Muscle of arm (tissue), 14 donors: ENCODE measurements at places on chromosomes 4 and X. TPM values are rescaled to one million over a fixed set of nuclear protein-coding genes. Genes with fewer than 3 reads are reported as not detected.

UPF3B gene
- polyA plus RNA-seq = 12.7 TPM

SPANXN4 gene
- polyA plus RNA-seq = not detected

BMX gene
- 2.0 TPM for polyA plus RNA-seq

PNMA6A gene
- 1.5 TPM for polyA plus RNA-seq

STOX2 gene
- polyA plus RNA-seq = 6.3 TPM

BEX5 gene
- not detected for polyA plus RNA-seq

DNA sequence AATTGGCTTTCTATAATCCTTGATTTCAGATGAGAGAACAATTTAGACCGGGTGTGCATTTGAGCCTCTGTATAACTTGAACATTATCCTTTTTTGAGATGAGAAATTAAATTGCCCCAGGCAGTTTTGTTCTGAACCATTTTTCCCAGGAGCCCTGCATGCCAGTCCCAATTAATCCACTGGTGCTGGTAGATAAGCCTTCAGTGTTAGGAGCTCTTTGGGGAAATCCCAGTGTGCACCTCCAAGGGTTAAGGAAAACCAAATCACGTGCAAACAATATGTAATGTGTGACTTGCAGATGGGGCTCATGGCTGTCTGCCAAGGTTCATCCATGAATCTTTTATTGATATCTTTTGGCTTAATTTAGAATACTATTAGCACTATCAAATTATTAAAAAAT, 43.2 kb downstream of the KIT start:
- no peak for DNase-seq

GRCh38 chr4:136823020-136823419, 709.3 kb downstream of the PCDH18 start:
- no peak for DNase-seq

DNA sequence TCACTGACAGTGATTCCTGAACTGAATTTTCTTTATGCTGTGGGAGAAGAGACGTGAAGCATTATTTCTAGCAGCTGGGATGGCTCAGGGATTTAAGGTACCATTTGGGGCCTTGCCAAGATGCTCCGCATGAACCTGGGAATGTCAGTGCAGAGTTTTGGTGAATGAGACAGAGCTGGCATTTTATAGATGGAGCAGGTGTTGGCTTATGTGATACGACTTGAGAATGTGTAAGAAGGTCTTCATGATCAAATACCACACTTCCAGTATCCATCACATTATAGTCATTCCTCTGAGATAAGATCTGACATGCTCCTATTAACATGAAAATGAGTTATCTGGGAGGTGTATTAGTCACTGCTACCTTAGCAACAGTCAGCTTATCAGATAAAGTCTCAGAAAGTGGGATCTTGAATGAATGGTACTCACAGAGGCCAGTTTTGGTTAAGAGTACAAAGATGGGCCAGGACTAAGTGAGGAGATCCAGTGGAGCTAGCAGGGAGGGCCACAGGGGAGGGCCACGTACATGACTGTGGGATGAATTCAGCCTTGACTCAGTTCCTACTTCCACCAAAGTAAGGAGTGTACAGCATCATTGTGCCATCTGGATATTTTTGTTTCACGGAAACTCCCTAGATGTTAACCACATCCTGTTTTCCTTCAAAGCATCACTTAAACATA, 116.7 kb downstream of the SPCS3 start:
- no peak for DNase-seq

- DNase-seq = no peak
Measured at GRCh38 chr4:154617820-154618317, 5.4 kb upstream of the FGG start.

DNA sequence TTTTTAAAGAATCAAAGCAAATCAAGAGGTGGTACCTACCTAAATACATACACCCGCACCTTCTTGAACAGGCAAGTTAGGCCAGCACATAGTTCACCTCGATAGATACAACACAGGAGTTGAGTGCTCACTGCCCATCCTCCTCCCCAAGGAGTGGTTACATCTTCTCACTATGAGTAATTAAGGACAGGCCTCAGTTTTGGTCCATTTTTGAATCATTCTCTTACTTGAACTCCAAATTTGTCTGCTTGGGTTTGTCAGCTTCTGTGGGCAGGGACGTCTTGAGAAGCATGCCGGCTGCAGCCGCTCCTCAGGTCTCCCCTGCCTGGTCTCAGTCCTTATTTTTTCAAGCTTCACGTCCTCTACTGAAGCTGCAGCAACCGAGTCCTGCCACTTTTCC, 190.6 kb upstream of the RBPJ start:
- DNase-seq = no peak

GRCh38 chr4:43271946-43272345, 379.4 kb downstream of the GRXCR1 start:
- DNase-seq = no peak

GRCh38 chrX:47482512-47483305, at the start of gene ZNF41:
Gene ZNF41, minus strand, starts transcription at chrX:47483222. Its CDS starts 15,741 bp downstream, at chrX:47467481.
- DNase-seq = peak; percentile 77

- no peak for DNase-seq
Measured at GRCh38 chr4:110071466-110071865, 126.9 kb downstream of the ELOVL6 start.

DNA sequence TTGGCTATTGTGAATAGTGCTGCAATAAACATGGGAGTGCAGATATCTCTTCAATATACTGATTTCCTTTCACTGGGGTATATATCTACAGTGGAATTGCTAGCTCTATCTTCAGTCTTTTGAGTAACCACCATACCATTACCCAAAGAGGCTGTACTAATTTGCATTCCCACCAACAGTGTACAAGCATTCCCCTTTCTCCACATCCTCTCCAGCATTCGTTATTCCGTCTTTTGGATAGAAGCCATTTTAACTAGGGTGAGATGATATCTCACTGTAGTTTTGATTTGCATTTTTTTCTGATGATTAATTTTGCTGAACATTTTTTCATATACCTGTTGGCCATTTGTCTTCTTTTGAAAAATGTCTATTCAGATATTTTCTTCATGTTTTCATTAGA, 110.3 kb downstream of the PRDM5 start:
- DNase-seq = no peak

DNA sequence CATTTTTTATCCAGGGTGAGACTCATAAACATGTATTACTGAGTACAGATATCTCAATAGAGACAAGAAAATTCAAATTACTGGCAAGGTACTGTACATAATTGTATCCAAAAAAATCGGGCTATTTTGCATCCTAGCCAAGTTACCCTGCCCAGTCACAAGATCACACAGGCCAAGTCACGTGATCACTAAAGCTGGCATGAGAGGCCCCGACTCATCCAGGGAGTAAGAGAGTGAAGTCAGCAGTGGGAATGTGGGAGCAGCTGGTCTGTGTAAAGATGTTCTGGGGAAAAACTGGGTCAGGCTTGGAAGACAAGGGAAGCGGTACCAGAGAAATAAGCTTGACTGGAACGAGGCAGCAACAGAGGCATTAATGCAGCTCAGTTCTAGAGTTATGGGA, 119.3 kb upstream of the STS start:
- no peak for DNase-seq
